ENCODE measurements at places on chromosomes 12 and 14.

DNA sequence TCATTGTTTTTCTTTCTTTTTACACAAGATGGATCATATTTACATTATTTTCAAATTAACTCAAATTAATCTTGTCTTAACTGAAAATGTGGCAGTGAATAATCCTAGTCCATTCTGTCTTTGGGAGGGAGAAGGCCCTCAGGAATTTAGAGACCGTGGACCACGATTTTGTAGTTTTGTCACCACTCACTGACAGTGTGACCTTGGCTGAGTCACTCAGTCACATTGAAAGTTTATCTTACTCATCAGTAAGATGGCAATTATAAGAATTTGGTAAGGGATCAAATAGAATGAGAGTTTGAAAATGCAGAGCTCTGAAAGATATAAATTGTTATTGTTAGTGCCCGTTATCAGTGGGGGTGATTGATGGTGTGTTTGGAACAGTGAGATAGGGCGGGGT lies 16.4 kb downstream of the FOXJ2 start:
- DNase-seq: no peak

DNA sequence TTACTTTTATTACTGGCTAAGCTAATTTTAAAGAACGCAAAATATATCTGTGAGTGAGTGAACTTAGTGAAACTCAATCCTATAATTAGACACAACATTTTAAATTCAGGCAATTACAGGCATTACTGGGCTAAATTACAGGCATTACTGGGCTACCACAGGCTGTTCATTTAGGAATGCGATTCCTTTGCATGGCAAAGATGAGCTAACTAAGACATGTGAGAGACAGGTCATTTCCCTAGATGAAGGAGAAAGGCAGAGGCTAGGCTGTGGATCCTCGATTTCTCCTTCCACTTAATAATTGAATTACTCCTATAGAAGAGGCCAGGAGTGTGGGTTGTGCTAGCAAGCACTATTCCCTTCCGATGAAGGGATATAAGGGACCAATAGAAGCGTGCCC lies 429.4 kb upstream of the LMO3 start:
- no peak for DNase-seq

DNA sequence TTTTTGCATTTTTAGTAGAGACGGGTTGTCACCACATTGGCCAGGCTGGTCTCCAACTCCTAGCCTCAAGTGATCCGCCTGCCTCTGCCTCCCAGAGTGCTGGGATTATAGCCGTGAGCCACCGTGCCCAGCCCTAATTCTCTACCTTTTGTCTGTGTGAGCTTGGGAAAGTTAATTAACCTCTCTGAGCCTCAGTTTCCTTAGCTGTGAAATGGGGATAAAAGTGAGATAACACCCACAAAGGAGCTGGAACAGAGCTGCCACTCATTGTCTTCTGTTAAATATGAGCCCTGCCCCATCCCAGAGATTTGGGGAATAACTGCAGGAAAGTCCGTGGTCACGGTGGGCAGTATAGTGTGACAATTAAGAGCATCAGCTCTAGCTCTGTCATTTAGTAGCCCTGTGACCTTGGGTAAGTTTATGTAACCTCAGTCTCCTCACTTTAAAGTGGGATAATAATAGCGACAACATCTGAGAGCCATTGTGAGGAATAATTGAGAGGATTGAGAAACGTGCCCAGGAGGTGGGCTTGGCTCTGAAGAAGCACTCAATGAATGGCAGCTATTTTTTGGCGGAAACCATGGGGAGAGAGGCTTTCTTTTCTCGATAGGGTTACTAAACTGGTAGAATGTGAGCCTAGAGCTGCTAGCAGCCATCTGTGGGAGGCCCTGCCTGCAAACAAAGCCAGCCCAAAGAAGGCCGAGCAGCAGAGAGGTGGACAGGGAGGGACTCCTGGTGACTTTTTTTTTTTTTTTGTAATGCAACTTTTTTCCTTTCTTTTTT lies 60.8 kb upstream of the MED13L start:
- no peak for DNase-seq

DNA sequence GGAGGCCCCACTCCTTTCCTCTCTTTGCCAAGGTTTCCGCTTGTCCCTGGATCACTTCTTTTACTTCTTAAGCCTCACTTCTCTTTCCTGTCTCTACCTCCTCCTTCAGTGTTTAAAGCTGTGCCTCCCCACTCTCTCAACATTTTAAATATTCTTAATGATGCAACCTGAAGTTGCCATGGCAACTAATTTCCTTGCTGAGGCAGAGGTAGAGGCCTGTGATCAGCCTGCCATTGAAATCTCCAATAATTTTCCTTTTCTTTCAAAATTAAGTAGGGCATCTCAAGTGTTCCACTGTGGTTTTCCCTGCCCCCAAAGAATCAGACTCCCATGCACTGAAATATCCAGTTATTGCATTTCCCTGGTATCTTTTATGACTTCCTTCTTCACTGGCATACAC lies 108.6 kb upstream of the VRK1 start:
- no peak for DNase-seq

- DNase-seq: no peak
Observed at GRCh38 chr14:74141703-74142102, 56.9 kb downstream of the LIN52 start.

- DNase-seq: no peak
Observed at GRCh38 chr14:49310298-49310697, 275.9 kb downstream of the RPS29 start.
